Activated gamma-delta T cell treated with Interleukin-2 at 50 U/mL for 16 hours (primary cell): ENCODE measurements at places on chromosomes 11 and 22.

GRCh38 chr11:23377909-23378308 is 517.6 kb upstream of the CCDC179 start:
- no peak for DNase-seq

DNA sequence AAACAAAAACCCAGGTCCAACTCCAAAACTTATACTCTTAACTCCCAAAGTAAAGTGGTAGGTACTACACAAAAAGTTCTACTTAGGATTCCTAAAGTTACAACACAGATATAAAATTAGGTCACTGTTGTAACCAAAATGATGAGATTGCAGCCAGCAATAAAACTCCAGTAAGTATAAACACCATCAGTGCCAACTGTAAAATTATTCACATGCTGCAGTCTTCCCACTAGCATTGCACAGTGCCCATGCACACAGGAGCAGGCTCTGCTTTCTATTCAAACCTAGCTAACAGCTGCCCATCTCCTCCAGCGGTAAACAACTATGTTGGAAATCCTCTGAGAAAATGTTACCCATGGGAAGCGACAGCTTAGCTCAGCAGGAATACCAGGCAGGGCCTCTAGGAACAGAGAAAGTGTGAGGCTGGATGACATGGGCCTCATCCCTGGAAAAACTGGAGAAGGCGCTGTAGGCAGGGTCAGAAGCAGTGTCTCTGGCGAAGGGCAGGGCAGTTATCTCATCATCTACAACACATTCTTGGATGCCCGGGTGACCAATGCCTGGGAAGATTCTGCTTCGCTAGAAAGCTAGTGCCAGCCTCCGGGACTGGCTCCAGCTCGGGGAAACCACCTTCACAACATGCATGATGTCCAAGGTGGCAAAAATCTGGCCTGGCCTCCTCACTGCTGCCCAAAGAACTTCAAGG is 9.1 kb downstream of the CPT1A start:
- no peak for DNase-seq

GRCh38 chr11:131914361-131914774 is 544.0 kb downstream of the NTM start:
- DNase-seq, result no peak

DNA sequence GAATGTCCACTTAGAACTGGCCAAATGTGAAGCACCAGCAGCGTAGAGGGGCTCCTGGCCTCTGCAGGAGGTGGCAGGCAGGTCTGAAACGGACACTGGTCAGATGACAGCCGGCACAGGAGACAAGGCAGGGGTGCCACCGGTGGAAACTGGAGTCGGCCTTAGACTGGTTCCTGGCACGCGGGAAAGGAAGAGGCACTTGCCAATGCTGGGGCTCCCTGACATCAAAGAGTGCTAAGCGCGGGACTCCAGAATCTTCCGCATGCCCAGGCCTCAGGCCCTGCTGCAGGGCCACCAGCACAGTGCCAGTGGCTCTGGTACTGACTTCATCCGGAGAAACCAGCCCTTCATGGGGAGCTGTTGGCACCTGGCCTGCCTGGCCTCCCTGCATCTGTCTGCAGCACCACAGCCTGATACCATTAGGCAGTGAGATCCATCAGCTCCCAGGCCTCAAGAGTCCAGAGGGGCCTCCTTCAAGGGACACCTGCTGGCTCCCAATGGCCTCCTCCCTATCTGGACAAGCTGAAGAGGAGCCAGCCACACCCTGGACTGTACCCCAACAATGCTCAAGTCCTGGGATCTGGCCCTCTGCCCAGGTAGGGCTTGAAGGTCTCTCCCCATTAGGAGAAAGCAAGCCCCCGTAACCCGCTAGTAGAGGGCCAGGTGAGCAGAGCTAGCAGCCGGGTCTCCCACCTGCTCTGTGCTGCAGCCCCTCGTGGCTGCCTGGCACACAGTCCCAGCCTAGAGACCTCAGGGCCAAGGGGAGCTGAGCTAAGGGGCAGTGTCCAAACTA is 29.7 kb upstream of the GNB1L start:
- no peak for DNase-seq

GRCh38 chr22:39913886-39914285 is 13.0 kb downstream of the GRAP2 start:
- DNase-seq, result no peak

DNA sequence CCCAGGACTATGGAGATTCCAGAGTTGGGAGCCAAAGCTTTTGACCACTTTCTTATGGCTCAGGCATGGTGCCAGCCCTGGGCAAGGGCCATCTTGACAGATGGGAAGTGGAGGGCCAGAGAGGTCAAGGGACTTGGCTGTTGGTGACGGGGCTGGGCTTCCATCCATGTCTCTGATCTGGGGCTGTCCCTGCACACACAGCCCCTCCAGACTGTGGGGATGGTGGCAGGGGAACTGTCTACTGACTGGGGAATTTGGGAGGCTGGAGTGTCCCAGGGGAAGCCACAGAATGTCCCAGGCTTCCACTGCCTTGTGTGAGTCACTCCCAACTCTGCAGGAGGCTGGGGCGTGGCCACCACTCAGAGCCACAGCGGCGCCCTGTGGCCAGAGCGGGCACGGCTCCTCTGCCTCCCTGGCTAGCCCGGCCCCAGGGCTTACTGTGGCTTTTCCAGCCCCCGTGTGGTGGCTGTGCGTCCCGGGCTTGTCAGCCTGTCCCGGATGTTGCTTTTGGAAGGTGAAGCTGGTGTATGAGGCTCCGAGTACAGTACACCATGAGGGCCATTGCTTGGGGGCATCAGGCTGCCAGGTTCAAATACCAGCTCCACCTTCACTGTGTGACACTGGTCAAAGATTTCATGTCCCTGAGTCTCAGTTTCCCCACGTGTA is 19.6 kb downstream of the C22orf23 start:
- DNase-seq, result peak; percentile 74

- DNase-seq, result no peak
Measured at GRCh38 chr22:18101536-18101935, 9.1 kb upstream of the TUBA8 start.

GRCh38 chr11:122861631-122862030 is 20.9 kb upstream of the JHY start:
- no peak for DNase-seq

- no peak for DNase-seq
Measured at GRCh38 chr11:44518968-44519550, 46.4 kb upstream of the CD82 start.

GRCh38 chr22:40276996-40277823 is 69.1 kb upstream of the ADSL start:
- DNase-seq, result no peak

GRCh38 chr11:109838026-109838425 is 255.2 kb upstream of the ZC3H12C start:
- no peak for DNase-seq

DNA sequence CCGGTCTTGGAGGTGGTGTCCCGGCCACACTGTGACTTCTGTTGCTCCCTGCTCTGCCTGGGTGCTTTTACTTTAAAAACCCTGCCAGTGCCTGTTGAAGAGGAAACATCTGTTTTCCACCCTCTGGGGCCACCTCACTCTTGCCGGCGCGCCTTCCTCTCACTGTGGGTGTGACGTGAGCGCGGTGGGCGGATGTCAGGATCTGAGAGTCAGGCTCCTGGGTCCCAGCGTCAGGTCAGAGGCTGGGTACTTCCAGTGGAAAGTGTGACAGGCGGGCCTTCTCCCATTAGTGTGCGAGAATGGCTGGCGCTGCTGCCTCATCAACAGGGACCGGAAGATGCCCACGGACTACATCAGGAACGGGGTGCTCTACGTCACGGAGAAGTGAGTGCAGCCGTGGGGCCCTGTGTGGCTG is 54.2 kb downstream of the GRAMD4 start:
- peak; percentile 63 for DNase-seq
